ENCODE measurements at places on chromosomes 5 and 9. TPM values are rescaled to one million over a fixed set of nuclear protein-coding genes. Genes with fewer than 3 reads are reported as not detected.

GRCh38 chr9:15311607-15312006 lies 4.6 kb upstream of the TTC39B start:
- DNase-seq = no peak

DNA sequence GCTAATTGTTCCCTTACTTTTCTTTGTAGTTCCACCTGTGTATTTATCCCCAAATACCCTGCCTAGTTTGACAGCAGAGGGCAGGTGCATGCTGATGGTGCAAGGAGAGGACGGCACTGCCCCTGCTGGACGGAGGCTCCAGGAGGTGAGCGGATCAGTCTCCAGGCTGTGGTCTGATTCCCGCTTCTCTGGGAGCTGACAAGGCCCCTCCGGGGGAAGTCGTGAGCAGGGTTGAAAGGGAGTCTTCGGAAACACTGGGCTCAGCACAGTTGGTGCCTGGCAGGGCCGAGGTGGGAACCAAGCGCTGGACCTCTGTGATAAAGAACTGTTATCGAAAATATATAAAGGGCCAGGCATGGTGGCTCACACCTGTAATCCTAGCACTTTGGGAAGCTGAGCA lies 52.9 kb downstream of the RASGEF1C start:
- DNase-seq = no peak

The RAB14 gene
- total RNA-seq = 58.5 TPM

GRCh38 chr9:89562186-89562814 lies 42.5 kb upstream of the GADD45G start:
- DNase-seq = no peak

The CDKN2A gene
- 3.9 TPM for total RNA-seq

DNA sequence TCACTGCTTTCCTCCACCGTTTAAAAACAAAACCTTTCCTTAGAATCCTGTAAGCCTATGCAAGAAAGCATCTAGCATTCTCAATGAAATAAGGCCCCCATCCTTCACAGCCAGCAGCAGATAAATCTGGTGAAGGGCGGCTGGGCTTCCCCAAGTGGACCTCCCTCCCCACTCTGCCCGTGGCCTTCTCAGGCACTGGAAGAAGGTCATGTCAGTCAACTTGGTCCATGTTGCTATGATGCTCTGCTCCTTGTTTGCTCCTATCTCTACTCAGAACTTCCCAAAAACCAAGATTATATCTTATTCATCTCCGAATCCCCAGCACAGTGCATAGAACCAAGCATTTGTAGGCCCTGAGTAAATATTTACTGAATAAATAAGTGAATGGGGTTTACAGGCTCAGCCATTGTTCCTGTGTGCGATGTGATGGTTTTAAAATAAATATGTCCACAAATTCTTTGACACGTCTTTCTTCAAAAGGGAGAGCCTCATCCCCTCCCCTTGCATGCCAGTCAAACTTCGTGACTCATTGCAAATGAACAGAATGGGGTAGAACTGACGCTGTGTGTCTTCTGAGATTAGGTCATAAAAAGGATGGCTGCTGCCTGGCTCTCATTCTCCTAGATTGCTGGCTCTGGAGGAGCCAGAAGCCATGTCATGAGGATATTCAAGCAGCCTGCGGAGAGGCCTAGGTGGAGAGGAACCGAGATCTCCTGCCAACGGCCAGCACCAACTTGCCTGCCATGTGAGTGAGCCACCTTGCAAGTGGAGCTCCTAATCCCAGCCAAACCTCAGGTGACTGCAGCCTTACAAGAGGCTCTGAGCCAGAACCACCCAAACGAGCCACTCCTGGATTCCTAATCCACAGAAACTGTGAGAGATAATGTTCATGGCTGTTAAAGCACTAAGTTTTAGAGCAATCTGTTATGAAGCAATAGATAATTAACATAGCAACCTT lies 70.5 kb downstream of the MED27 start:
- no peak for DNase-seq

The HRCT1 gene
- total RNA-seq = not detected

The SCGB3A2 gene
- total RNA-seq = not detected

DNA sequence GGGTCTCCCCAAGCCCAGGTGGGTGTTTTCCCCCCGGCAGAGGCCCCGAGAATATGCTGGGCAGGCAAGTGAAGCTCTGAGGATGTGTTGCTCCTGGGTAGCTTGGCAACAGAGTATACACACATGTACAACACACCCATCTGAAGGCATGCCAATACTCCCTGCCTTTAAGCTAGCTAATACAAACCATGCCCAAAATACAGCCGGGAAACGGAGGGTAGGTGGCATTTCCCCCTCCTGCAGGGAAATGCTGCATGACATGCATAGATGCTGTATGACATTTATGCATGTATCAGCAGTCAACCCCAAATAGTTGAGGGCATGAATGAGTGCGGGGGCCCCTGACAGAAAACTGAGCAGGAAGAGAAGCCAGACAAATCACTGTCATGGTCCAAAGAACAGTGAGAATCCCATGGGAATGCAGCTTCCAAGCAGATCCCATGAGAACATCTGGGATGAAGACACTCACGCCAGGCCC lies 614.1 kb downstream of the EBF1 start:
- DNase-seq = no peak

The GPX8 gene
- not detected for total RNA-seq

DNA sequence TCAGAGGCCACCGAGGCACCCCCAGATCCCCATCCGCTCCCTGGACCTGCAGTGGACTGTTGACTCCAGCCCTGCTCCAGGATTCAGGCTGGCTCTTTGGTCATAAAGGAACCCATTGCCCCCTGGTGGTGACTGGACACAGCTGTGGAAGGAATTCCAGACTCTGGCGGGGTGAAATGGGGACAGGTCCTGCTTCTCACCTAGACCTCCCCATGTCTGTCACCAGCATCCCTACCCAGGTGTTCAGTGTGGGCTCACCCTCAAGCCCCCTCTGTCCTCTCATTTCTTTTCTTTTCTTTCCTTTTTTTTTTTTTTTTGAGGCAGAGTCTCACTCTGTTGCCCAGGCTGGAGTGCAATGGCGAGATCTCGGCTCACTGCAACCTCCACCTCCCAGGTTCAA lies 25.5 kb upstream of the STXBP1 start:
- peak; percentile 71 for DNase-seq

DNA sequence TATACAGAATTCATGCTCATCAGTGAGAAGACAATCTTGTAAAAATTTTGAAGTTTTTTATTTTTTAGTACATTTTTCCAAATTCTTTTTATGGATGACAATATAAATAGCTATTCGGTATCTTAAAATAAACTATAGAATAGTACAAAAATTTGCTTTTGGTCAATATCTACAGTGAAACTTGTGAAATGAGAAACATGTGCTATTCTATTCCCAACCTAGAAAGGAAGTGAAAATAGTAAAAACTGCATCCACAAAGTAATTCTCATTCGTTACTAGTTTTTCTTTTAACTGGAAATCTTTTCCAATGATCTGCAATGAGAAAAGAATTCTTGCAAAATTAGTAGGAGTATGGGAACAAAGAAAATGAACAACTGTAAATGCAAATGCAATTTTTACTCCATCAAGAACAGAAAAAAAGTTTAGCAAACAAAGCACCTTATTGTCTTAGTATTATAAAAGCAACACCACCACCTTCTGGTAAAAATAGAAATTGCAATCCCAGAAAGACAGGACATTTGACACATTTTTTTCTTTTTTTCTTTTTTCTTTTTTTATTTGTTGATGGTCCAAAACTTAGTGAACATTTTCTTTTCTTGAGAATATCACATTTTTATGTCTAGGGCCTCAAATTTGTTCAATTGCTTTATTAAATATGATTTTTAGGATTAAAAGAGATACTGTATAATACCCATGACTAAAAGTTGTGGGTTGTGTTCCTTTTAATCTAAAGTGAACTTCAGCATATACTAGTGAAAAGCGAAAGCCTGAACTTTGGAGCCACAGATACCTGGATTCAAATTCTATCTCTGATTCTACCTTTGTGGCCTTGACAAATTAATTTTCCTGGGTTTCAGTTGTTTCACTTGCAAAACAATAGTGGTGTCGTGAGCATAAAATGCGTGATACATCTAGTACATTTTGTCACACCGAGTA lies 72.3 kb downstream of the SLCO4C1 start:
- DNase-seq = no peak

DNA sequence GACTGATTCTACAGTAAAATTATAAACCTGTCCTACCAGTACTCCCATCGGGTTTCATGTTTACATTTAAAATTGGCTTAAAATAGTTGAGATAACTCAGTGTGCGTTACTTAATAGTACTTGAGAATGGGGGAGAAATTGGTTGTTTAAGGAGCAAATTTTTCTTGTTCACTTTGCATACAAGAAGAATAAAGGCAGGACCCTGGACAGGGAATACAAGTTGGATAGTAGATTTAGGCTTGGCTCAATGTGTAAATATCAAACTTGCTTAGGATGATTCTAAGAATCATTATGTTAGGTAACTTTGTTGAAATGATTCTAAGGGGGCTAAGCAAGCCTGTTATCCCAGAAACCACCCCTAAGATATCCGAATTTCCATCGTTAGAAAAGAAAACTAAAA lies 448.4 kb upstream of the TLE4 start:
- no peak for DNase-seq

DNA sequence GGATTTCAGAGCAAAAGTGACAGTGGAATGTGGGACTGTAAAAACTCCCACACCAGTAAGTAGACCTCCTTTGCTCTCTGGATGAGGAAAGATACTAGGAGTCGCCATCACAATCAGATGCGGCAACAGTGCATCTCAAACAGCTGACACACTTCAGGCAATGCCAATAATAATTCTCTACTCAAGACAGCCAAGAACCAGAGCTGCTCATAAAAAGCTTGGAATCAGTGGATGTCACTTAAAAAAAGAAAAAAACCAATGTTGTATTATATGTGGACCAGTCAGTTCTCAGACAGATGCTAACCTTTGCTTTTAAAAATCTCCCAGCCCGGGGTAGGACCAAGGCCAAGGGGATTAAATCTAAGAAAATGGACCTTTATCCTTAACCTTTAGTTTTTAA lies 185.0 kb downstream of the GNA14 start:
- no peak for DNase-seq

DNA sequence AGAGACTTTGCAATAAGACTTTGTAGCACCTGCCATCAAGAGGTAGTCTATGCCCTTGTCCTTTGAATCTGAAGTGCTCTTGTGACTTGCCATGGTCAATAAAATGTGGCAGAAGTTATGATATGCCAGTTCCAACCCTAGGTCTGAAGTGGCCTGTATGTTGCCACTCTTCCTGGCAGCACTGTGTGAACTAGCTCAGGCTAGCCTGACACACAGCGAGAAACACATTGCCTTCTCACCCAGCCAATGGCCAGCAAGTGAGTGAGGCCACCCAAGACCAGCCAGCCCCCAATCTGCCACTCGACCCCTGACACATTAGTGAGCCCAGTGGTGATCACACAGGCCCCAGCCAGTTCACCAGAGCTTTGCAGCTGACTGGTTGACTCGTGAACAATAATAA lies 52.7 kb upstream of the OSMR start:
- no peak for DNase-seq

GRCh38 chr5:126450907-126451306 lies 27.7 kb downstream of the GRAMD2B start:
- DNase-seq = no peak

DNA sequence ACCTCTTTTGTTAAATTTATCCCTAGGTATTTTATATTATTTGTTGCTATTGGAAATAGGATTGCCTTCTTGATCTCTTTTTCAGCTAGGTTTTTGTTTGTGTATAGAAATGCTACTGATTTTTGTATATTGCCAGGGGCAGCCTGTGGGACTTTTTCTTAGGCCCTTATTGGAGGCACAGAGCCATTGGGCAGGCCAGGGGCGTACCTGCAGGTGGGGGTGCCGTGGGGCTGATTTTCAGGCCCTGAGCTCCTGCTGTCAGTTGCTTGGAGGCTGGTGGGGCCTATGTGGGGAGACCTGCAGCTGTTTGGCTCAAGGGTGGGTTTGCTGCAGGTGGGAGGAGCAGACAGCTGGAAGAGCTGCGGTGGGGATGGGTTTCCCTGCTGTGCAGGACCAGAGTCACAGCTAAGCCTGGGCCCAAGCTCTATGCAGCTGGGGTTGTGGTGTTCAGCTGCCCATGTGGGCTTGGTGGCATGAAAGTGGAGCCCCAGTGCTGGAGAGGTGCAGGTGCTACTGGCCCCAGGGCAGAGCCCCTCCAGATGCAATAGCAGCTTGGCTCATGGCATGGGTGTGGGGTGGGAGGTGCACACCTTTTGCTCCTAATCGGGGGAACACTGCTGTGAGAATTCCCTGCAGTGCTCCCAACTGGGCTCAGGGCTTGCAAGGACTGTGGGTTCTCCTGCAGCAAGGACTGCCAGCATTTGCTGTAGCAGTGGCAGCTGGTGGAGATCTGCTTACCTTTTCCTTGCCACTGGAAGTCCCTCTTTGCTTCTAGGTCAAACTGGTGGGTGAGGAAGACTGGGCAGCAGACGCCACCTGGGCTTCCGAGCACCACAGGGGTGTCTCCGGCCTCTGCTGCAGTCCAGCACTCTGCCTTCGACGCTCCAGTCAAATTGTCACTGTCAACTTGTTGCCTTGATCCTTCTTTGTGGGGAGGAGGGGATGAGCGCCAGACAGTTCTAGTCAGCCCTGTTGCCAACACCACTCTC lies 7.6 kb upstream of the CLPTM1L start:
- DNase-seq = no peak

DNA sequence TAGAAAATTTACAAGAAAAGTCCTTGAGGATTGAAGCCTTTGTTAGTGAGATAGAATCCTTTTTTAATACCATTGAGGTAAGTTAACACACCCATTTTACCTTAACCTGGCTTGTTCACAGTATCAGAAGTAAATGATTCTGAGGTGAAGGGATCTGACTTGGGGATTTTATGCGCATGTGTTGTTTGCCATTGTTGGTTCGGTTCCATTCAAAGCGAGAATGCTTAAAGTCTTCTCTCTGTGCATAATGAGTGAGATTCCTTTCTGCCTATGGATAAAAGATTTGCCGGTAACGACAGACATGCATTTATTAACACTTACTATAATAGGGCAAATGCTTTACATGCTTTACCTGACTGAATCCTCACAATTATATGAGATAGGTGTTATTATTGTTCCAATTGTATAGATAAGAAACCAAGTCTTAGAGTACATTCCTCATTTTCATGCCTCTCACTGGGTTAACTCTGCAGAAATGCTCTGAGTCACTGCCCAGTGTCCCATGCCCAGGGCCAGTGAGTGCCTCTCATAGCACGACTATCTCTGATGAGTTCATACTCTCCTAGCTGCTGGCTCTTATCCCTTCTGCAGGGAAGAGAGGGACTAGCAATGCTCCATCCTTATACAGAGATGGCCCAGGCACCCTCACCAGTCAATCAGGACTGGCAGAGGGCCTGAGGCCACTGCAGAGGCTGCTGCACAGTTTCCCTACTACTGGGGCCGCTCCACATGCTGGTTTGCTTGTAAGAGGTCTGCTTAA lies 54.4 kb downstream of the CMYA5 start:
- no peak for DNase-seq

The FBLL1 gene
- 0.15 TPM for total RNA-seq

The BTNL3 gene
- not detected for total RNA-seq

- DNase-seq = no peak
Measured at GRCh38 chr5:31939151-31939550, 235.0 kb downstream of the GOLPH3 start.

GRCh38 chr9:93492327-93492726 lies 38.9 kb upstream of the FAM120AOS start:
- DNase-seq = no peak

The WDR38 gene
- not detected for total RNA-seq

GRCh38 chr9:21708856-21709255 lies 93.6 kb upstream of the MTAP start:
- DNase-seq = no peak

- DNase-seq = no peak
Measured at GRCh38 chr9:121743441-121744001, 92.1 kb downstream of the DAB2IP start.

- DNase-seq = no peak
Measured at GRCh38 chr5:57576317-57576716, 93.7 kb upstream of the ACTBL2 start.

GRCh38 chr5:76446776-76447175 lies 43.7 kb downstream of the IQGAP2 start:
- DNase-seq = no peak

Measured in activated CD4-positive, alpha-beta memory T cell treated with anti-CD3 and anti-CD28 coated beads for 36 hours (primary cell).